ENCODE measurements at places on chromosomes 11 and 22.

DNA sequence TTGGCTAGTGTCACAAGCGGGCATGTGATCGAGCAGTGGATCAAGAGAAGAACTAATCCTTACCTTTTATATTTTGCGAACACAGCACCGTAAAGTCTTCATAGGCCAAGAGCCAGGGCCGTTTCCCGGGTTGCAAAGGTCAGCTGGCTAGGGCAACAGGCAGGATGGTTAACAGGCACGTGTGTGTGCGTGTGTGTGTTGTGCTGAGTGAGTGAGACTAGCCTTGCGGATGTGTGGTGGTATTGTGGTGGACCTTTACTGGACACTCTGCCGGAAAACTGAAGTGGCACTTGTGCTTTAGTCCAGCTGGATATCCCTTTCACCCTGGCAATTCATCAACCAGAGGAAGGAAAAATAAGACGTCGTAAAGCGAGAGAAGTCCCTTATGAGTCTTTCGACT is 176.7 kb downstream of the BCR start:
- no peak for DNase-seq

- DNase-seq: no peak
Measured at GRCh38 chr11:15972838-15973237, 383.5 kb downstream of the SOX6 start.

DNA sequence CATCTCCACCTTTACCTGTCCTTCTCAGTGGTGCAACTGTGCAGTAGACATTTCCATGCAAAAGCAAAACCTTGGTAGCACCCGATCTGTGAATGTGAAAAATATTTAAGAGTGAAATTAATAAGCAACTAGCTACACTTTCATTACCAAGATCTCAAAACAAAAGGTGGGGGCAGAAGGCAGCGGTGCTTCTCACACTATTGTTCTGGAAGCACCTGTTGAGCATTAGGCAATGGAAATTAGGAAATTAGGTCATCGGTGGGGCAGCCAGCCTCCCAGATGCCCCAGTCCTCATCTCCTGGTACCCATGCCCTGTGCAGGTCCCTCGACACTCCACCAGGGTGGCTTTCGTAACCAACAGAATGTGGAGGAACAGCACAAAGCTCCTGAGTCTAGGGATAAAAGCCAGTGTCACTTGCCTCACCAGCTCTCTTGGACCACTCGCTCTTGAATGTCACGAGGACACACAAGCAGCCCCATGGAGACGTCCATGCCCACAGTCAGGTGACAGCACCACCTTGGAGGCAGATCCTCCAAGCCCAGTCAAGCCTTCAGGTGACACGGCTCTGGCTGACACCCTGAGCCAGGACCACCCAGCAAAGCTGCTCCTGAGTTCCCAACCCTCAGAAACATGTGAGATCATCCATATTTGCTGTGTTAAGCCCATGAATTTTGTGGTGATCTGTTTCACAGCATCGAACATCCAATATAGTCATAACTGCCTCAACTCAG is 3.3 kb downstream of the LTO1 start:
- no peak for DNase-seq

DNA sequence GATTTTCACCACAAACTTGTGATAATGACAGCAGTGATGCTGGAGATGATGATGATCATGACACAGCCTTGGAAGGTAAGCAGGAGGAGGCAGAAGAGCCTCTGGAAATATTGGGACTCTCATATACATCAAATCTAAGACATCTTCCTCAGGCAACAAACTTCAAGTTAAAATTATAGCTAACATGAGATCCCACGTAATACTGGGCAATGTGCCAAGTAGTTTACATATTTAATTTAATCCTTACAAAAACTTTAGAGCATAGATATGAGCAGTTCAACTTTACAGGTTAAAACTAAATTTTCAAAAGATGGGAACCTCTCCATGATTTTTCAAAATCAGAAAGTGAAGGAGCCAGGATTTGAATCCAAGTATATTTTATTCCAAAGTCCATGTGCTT is 19.0 kb downstream of the OR52B2 start:
- no peak for DNase-seq
